ENCODE measurements at places on chromosomes 13 and 19.
A peak's percentile ranks its signal among the peaks of the same experiment; 100 is the strongest.

- DNase-seq: no peak
Observed at GRCh38 chr19:55133639-55134444, 15.2 kb downstream of the TNNT1 start.

DNA sequence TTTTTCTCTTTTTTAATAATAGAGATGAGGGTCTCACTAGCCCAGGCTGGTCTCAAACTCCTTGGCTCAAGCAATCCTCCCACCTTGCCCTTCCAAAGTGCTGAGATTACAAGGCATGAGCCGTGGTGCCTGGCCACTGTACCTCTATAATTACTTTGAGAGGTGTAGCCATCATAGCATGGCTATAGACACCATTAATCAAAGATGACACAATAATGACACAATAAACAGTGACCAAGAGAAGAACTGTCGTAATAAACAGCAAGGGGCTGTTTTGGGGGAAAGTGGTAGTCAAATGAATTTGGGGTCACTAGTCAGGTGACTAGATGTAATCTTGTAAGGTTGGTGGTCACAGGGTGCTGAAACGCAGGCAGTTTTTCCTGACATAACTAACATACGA, 30.4 kb downstream of the KLF5 start:
- no peak for DNase-seq

GRCh38 chr19:18306888-18307260, 16.0 kb downstream of the LSM4 start:
- DNase-seq: no peak

DNA sequence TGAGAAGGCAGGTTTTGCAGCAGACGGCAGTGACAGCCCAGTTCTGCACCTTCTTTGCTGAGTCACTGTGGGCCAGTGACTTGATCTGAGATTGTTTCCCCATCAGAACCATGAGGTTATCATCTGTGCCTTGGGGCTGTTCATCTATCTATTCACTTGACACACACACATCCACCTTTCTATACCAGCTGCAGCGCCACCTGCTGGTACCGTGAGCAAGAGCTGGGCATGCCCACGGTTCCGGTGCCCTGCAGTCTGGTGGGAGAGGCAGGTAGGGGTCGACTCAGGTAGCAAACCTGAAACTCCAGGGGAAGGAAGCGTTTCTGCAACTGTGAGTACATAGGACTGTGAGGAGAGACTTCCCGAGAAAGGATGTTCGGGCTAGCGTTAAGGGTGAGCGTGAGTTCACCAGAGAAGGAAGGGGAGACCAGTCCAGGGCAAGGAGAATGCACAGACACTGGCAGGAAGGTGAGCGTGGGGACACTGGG, 7.5 kb upstream of the LIN7B start:
- peak; percentile 41 for DNase-seq

- DNase-seq: no peak
Observed at GRCh38 chr19:3671680-3672574, 28.3 kb downstream of the PIP5K1C start.

DNA sequence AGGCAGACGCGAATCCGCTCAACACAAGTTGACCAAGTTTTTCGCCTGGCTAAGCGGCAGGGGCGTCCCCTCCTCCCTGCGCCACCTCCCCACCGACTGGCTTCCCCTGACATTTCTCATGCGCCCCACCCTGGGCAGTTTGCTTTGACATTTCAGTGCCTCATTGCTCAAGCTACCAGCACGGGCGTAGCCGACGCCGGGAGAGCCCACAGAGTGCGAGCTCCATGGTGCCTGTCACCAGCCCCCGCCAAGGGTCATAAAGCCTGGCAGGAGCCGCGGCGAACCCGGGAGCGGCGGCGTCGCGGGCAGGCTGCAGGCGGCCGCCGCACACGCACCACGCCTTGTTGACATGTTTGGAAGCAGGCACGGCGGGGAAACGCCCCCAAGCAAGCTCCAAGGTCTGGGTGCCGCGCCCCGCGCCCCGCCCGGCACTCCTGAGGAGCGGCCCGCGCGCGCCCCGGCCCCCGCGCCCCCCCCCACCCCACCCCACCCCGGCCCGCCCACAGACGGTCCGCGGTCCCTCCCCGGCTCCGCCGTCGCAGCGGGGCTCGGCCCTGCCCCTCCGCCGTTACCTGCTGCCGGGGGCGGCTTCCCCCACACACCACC, 601 bp downstream of the FBXL3 start:
- DNase-seq: peak; percentile 19

DNA sequence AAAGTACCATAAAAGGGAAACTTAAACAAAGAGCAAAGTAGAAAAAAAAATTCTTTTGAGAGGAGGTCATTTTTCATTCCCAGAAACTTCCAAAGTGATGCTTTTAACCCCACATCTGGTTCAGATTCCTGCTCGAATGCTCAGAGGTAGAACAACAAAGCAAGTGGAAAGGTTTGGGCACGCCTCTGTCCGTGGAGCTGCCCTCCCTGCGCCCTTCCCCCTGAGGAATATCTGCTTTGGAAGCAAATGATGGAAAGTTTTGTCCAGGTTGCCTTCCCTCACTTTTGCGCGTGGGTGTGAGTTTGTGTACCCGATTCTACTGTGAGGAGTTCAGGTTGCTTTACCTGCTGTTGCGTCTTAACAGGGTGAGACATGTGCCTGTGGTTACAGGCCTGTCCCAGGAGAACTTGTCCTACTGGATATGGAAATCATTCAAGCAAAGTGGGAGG, 110.2 kb downstream of the KLF5 start:
- no peak for DNase-seq

DNA sequence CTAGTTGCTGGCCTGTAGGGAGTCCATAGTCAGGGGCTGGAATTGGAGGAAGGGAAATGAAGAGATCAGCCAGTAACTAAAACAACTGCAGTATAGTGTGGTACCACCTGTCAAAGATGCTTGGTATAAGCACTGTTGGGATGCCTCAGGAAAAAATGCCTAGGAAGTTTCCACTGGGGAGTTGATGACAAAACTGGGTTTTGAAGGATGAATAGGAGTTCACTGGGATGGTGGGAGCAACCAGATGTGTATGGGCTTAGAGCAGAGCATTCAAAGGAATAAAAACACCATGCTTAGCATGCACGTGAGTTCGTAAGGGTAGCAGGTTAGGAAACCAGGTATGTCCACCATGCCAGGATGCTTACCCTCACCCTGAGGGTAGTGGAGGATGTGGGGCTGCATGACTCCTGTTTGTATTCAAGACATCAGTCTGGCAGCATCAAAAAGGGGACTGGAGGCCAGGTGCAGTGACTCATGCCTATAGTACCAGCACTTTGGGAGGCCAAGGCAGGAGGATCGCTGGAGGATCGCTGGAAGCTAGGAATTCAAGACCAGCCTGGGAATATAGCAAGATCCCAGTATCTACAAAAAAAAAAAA, 7.1 kb downstream of the CATSPERD start:
- DNase-seq: no peak

GRCh38 chr13:25733001-25733491, 318.8 kb downstream of the SHISA2 start:
- no peak for DNase-seq

- DNase-seq: no peak
Observed at GRCh38 chr19:17655751-17656472, 32.2 kb downstream of the UNC13A start.

DNA sequence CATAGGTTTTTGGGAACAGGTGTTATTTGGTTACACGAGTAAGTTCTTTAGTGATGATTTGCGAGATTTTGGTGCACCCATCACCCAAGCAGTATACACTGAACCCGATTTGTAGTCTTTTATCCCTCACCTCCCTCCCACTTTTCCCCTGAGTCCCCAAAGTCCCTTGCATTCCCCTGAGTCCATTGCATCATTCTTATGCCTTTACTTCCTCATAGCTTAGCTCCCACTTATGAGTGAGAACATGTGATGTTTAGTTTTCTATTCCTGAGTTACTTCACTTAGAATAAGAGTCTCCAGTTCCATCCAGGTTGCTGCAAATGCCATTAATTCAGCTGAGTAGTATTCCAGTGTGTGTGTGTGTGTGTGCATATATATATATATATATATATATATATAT, 97.2 kb upstream of the EDNRB start:
- no peak for DNase-seq

DNA sequence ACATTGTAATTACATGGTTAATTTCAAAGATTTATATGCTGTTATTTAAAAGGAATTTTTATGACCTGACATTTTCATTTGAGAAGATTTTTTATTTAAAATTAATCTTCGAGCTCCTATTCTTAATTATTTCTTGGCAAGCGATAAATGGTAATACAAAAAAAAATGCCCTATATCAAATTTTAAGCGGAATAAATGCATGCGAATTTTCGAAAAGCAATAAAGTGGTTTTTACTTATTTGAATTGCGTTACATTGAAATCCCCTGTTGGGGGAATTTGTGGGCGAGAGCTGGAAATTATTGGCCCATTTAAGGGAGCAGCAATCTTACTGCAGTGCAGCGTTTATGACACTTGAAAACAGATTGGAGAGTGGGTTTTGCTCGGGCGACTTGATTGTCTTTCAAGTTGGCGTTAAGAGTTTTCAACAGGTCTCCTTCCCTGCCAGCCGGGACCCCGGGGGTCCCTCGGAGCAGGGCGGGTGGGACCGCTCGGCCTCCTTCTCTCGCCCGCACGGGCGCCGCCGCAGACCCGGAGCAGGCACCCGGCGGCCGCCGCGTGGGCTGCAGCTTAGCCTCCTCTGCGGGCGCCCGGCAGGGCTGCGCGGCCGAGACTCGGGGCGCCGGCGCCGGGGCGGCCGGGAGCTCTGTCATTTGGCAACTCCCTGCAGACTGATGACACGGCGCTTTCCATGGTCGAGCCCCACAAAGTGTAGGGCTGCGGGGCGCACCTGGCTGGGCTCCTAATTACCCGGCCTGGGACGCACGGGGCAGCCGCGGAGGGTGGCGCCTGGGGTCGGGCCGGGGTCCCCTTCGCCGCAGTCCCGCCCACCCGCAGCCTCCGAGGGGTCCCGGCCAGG, 255.1 kb upstream of the SOX21 start:
- no peak for DNase-seq

DNA sequence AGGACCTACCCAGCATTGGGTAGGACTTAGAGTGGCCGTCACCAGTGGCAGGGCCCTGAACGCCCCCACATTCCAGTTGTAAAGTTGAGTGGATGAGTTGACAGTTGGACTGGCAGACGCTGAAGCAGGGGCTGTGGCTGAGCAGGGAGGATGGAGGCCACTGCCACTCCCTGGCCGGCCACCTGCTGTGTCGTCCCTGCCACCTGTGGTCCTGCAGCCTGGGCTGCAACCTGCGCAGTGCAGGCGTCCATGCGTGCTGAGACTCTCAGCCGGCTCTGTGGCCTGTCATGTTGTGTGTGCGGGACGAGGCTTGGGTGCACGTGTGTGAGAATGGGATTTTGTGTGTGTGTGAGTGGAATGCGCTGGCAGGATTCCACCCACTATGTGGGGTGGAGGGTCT, 80.8 kb downstream of the SCGB2B2 start:
- no peak for DNase-seq

GRCh38 chr13:37539976-37540605, 58.5 kb downstream of the POSTN start:
- no peak for DNase-seq

DNA sequence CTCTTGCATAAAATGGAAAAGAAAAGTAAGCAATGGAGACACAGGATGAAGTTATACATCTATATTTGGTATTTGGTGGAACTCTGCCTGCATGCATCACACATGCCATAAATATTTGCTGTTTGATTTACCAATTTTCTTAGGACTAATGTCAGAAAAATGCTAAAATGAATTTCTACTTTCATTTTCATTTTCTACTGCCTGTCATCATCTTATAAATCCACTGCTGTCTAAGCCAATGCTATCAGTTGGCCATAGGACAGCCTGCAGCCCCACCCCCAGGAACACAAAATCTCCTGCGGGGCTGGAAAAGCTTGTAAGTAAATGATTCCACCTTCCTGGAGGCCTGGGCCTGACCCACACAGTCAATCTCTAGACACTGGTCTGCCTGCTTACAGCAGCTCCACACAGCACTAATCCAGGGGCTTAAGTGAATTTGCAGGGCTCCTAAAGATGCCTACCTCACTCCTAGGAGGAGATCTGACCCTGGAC, 122.0 kb downstream of the ENOX1 start:
- DNase-seq: peak; percentile 31

- peak; percentile 7 for DNase-seq
Observed at GRCh38 chr13:106507560-106508274, 27.7 kb downstream of the EFNB2 start.

DNA sequence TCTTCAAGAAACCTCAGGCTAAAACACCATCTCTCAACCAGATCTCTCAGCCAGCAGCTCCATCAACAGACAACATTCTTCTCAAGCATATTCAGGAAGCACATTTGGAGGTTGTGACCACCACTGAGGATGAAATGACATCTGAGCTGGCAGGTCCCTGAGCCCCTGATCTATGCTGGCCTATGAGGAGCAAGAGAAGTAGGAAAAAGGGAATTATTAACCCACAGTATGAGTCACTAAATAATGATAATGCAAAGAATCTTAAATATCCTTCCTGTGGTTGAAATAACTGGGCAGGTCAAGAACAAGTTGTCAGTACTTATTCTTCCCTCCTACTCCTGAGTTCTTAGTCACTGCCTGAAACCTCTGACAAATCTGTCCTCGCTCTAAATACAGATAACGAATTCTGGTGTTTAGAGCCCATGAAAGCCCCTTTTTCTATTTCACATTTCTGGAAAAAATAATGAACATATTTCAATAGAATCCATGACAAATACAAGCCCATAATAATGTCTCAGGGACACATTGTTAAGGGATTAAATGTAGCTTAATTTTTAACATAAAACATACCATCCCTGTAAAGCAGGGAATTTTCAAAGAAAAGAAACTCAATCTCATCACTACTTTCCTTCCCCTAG, 225.8 kb upstream of the IRS2 start:
- peak; percentile 55 for DNase-seq

- DNase-seq: no peak
Observed at GRCh38 chr13:33262997-33263396, 22.6 kb downstream of the STARD13 start.
